Progenitor cell of endocrine pancreas (in vitro differentiated cells): ENCODE measurements at places on chromosomes 2 and 18. TPM values are rescaled to one million over a fixed set of nuclear protein-coding genes. Genes with fewer than 3 reads are reported as not detected.

IL1RL2 gene
- total RNA-seq: not detected in 2 replicates

ATG9A gene
- 40.6 and 43.6 TPM in 2 replicates for total RNA-seq

LIPG gene
- 34.1 and 34.4 TPM in 2 replicates for total RNA-seq

CCDC178 gene
- total RNA-seq: 0.60 TPM in 1 of 2 replicates, not detected in the other

RASGRP3 gene
- 0.49 TPM in 1 of 2 replicates, not detected in the other for total RNA-seq

MAP2 gene
- total RNA-seq: 16.5 and 18.2 TPM in 2 replicates

GCG gene
- 92.9 and 128 TPM in 2 replicates for total RNA-seq

ATP6V1B1 gene
- not detected in 2 replicates for total RNA-seq

PID1 gene
- 0.27 and 0.34 TPM in 2 replicates for total RNA-seq

LRRC30 gene
- not detected in 2 replicates for total RNA-seq

C2orf66 gene
- total RNA-seq: 0.38 and 0.40 TPM in 2 replicates

DNA sequence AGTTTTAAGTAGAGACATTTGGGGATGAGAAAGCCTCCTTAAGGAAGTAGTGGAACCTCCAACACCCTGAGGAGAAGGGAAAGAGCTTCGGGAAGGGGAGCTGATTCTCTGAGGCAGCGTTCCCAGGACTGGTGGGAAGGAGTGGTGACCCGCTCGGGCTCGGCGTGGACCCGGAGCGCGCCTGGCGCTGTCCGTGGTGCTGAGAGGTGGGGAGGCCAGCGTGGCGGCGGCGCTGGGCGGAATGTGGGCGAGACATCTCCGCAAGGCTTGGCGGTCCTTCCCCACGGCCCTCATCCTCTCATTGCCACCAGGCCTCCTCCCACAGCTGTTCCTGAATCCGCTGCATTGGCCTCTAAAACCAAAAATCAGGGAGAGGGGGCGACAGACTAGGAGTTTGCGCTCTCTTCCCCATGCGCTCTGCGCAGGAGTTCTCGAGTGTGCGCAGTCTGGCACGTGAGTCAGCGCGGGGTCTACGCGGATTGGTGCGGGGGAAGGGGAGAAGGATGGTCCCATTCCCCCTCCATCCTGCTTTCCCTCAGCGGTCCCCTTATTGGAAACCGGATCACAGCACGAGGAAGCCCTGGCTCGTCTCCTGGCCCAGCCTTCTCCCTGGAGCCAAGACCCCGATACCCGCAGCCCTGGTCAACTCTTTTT lies 857 bp downstream of the RESP18 start:
- peaks cover 1% of the 10 kb centered on the region for H3K4me1 ChIP-seq
- peak; percentile 73 for DNase-seq
- no peak overlapping the region for H3K4me3 ChIP-seq

DNA sequence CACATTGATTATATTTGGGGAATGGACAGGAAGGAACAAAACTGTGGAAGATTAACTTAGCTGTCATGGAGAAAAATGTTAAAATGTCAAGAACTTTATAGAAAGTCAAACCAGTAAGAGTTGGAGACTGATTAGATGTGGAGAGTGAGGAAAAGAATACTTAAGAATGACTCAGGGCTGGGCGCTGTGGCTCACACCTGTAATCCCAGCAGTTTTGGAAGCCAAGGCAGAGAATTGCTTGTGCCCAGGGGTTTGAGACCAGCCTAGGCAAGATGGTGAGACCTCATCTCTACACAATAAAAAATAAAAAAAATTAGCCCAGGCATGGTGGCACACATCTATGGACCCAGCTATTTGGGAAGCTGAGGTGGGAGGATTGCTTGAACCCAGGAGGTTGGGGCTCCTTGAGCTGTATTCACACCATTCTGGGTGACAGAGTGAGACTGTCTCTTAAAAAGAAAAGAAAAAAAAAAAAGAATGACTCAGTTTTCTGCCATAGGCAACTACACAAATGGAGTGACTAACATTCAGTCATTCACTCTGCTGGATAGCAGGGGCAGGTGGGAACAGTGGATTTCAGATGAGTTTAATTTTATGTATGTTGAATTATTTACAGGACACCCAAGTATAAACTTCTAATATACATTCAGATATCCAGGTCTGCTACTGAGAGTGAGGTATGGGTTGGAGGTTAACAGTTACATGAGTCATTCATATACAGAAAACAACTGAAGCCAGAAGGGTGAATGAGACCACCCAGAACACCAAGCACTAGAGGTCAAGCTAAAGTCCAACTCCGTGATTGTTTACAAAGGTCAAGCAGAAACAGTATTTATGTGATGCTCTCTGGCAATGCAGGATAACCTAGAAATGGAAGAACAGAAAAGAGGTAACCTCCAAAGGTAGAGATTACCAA lies 33.9 kb downstream of the ORC2 start:
- H3K27me3 ChIP-seq: no peaks in the 10 kb centered on the region
- DNase-seq: no peak
- H3K27ac ChIP-seq: peak overlapping the region; percentile 26
- peaks cover 11% of the 10 kb centered on the region for H3K36me3 ChIP-seq
- H3K4me3 ChIP-seq: no peak overlapping the region

GRCh38 chr18:74084184-74084855 lies 63.3 kb downstream of the FBXO15 start:
- no peak for DNase-seq
- peaks cover 6% of the 10 kb centered on the region for H3K27me3 ChIP-seq
- H3K4me3 ChIP-seq: no peak overlapping the region
- H3K4me1 ChIP-seq: peaks cover 7% of the 10 kb centered on the region
- no peaks in the 10 kb centered on the region for H3K36me3 ChIP-seq

DNA sequence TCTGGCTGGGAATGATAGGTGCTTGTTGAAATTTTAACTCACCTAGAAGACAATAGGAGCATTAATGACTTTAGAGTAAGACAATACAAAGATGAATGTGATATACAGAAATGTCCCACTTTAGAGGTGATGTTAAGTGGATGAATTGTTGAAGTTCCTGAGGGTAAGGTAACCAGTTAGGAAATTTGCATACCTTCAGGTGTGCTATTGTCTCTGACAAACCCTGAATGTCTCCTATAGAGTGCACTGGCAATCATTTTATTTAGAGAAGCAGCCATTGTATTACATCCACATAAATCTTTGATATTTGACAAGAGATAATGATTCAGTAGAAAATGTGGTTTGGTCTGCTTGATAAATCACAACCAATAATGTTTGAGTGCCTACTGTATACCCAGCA lies 228.5 kb downstream of the RNF144A start:
- peaks cover 1% of the 10 kb centered on the region for H3K4me1 ChIP-seq
- no peak overlapping the region for H3K4me3 ChIP-seq
- DNase-seq: no peak

DNA sequence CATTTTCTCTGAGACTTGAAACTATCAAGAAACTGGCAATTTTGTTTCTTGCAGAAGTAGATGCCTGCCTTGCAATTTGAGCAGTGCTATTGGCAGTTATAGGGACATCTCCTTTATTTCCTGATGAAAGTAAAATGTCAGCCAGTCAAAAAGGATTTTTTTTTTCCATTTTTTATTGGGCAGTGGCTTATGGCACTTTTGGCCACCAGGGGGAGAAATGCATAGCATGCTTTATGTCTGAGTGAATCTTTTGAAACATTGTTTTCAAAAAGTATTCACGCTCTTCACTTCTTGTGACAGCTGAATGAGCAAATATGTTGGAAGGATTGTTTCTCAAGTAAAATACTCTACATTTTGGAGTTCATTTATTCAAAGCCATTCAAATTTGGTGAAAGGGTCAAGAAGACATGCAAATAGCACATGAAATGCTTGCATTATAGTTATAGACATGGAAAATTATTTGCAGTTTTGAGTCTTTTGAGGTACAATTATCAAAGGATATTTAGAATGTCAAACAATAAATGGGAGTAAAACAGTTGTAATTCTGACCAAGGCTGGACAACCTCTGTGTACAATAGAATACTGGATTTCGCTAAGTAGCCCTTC lies 491.0 kb downstream of the CDH2 start:
- H3K4me1 ChIP-seq: no peaks in the 10 kb centered on the region
- H3K27ac ChIP-seq: no peak overlapping the region
- DNase-seq: no peak
- H3K36me3 ChIP-seq: no peaks in the 10 kb centered on the region
- no peak overlapping the region for H3K4me3 ChIP-seq
- H3K27me3 ChIP-seq: no peaks in the 10 kb centered on the region

DNA sequence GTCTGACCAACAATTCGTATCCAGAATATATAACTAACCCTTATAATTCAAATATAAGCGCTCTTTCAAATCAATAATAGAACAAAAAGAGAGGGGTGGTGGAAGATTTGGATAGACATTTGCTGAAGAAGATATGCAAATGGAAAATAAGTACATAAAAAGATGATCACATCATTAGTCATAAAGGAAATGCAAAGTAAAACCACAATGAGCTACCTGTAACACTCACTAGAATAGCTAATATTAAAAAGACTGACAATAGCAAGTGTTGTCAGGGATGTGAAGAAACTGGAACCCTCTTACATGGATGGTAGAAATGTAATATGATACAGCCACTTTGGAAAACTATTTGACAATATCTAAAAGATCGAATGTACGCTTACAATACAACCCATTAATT lies 84.9 kb upstream of the MRPS9 start:
- no peak overlapping the region for H3K27ac ChIP-seq
- no peak for DNase-seq
- no peak overlapping the region for H3K4me3 ChIP-seq
- H3K4me1 ChIP-seq: no peaks in the 10 kb centered on the region
- H3K27me3 ChIP-seq: peaks cover 8% of the 10 kb centered on the region

DNA sequence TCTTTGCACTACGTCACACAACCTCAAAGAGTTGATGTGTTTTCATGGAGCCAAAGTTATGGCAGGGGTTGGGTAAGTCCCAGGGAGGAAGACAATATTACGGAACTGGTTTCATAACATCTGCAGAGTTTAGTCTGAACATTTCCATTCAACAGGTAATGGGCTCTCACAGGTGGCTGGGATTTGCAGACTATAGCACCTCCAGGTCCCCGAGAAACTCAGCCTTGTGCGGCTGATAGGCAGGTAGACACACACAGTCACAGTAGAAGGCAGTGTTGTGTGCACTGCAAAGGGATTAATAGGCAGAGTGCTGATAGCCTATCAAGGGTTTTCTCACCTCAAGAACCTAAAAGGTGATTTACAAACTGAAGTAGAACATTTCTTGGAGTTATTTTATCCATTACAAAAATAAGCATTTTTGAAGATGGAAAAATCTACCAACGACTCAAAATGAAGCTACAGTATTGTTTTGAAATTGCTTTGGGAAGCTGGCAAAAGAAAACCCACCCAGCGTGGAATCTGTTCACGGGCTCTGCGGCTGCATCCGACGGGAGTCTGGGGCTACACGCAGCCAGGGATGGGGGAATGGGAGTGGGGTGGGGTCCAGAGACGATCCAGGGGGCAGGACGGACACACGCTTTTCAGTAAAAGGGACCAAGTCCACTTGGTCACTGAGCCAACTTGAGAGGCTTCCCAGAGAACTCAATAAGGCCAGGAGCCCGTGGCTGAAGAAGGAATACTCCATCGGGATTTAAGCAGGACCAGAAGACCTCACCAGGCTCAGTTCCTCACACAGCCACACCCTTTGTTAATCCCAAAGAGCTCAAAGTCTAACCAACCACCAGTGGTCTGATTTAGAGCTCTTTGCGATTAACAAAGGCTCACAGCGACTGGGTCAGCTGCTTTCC lies 82.9 kb downstream of the CHRNA1 start:
- H3K27ac ChIP-seq: peak overlapping the region; percentile 75
- peaks cover 61% of the 10 kb centered on the region for H3K27me3 ChIP-seq
- H3K36me3 ChIP-seq: no peaks in the 10 kb centered on the region
- peak overlapping the region; percentile 75 for H3K4me3 ChIP-seq

DNA sequence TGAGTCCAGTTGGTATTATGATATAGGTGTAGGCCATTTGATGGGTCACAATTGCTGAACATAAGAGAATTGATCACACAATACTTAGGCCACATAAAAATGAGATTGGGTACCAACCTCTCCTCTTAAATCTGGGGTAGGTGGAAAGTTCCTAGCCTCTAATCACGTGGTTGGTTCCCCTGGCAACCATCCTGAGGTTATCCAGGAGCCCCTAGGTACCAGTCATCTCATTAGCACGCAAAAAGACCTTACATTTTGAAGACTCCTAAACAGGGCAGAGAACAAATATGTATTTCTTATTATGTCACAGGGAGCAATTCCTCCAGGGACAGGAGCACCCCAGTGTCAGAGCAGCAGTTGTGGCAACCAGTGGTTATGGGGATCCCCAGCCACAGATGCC lies 12.7 kb upstream of the SELENOI start:
- H3K36me3 ChIP-seq: no peaks in the 10 kb centered on the region
- H3K4me3 ChIP-seq: no peak overlapping the region
- H3K27me3 ChIP-seq: no peaks in the 10 kb centered on the region
- no peak overlapping the region for H3K27ac ChIP-seq

GRCh38 chr18:79873449-79874110 lies 75.8 kb downstream of the KCNG2 start:
- H3K36me3 ChIP-seq: no peaks in the 10 kb centered on the region
- no peak overlapping the region for H3K27ac ChIP-seq
- no peak overlapping the region for H3K4me3 ChIP-seq

DNA sequence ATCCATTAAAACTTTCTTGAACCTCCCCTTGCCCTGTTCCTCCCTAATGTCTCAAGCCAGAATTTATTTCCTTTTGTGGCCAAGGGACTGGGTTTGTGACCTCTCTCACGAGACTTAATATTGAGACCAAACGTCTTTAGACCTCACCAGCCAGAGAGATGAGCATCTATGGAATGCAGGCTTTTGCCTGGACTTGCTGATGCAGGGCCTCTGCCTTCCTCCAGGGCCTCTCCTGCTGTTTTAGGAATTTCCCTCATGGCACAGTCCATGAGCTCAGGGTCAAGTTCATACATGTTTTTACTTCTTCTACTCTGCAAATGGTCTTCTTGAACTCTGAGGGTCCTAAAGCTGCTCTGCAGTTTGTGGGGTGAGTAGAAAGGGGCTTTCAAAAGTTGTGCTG lies 22.3 kb downstream of the IL1B start:
- H3K4me1 ChIP-seq: peaks cover 19% of the 10 kb centered on the region
- no peaks in the 10 kb centered on the region for H3K36me3 ChIP-seq
- H3K4me3 ChIP-seq: no peak overlapping the region
- H3K27ac ChIP-seq: no peak overlapping the region

DNA sequence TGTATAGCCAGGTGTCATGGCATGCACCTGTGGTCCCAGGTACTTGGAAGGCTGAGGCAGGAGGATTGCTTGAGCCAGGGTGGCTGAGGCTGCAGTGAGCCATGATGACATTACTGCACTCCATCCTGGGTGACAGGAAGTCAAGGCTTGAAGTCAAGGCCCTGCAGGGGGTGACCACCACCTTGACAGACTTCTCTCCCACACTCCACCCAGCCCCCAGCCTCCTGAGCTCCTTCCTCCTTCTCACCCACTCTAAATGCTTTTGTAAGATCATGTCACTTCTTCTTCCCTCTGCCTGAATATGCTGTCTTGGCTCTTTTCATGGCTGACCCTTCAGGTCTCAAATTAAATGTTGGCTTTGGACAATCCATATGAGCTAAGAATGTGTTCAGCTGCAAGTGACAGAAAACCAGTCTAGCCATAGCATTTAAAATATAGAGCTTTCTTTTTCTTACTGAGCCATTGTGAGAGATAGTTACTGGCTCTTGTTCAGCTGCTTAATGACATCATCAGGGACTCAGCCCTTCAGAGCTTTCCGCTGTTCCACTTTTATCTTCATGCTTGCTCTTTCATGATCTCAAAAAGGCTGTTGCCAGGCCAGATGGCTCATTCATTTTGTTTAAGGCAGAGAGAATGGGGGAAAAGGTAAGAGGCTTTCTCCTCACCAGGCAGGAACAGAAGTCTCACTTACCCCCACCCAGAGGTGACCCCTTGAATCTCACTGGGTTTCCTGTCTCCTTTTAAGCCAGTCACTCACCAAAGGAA lies 36.7 kb upstream of the TTC39C start:
- peaks cover 18% of the 10 kb centered on the region for H3K27me3 ChIP-seq
- H3K36me3 ChIP-seq: no peaks in the 10 kb centered on the region
- no peak overlapping the region for H3K4me3 ChIP-seq
- H3K4me1 ChIP-seq: peaks cover 12% of the 10 kb centered on the region
